Stimulated activated CD4-positive, alpha-beta T cell treated with anti-CD3 and anti-CD28 coated beads, TNF-alpha, amount 100 ng/mL, for 24 hours (primary cell): ENCODE measurements at places on chromosomes 5 and 9.

DNA sequence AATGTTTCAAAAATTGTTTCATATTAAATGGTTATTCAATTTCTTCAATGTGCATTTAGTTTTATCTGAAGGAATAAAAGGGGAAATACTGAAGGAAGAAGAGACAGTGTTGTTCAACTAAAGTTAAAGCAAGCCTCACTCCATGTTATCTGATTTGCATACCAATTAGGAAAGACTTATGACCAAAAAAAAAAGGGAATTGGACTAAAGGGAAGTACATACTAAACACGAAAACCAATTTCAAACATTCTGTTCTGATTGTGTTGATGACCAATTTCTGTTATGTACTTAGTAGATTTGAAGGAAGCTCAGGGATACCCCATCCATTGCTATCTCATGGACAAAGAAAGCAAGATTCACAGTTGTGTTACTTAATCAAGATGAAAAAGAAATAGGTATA, 4.9 kb upstream of the GAPT start:
- DNase-seq, result no peak

DNA sequence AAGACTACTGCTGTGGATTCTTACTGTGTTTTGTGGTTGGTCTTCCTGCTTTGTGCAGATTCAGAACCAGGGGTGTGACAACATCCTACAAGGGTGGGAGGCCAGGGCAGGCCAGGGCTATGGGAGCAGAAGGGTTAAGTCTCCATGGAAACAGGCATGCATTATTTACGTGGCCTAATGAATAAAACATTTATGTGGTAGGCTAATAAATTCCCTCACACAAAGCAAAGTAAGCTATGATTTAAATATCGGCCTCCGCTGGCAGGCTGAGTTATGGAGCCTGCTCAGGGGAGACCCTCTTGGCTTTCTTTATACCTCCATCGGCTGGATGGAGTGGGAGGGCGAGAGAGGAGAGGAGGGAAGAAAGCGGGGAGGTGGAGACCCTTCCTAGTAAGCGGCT, 230.3 kb upstream of the MVB12B start:
- DNase-seq, result no peak

DNA sequence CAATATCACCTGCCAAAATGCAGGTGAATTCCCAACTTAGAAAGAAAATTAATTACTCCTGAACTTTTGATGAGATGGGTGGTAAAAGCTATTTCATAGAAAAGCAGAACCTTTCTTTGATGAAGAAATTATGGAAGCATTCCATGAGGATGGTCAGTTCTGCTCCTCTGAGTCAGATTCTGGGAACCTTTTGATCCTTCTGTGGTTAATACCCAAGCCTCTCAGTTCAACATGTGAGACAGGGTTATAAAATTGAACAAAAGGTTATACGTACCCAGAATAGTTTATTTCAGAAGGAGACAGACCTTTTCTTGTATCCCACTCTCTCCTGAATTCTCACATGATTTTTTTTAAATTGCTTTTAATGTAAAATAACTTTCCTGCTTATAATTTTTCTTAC, 767.6 kb upstream of the ADAMTS16 start:
- DNase-seq, result no peak

GRCh38 chr5:10750909-10751308, 10.1 kb downstream of the DAP start:
- DNase-seq, result no peak

DNA sequence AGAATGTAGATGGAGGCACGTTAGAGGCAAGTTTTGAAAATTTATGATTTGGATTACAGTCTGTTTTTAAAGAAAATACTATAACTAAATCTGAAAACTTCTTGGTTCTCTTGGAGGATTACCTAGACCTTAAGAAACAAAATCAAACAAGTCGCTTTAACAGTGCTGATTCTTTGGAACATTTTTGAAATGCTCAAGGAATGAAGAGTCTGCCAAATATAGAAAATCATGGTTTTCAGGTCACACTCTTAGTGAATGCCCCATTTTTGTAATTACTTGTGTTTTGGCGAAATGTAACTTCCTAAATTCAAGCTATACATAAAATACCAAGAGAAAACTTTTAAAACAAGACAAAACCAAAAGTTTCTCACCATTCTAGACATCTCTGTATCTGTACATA, 93.2 kb downstream of the EQTN start:
- DNase-seq, result no peak

GRCh38 chr9:126877418-126877817, 17.0 kb downstream of the ZBTB34 start:
- no peak for DNase-seq

- no peak for DNase-seq
These were observed 8.4 kb downstream of the IRX2 start for GRCh38 chr5:2742921-2743679.

- DNase-seq, result no peak
These were observed 1.4 kb downstream of the PAX5 start for GRCh38 chr9:37032713-37033112.

DNA sequence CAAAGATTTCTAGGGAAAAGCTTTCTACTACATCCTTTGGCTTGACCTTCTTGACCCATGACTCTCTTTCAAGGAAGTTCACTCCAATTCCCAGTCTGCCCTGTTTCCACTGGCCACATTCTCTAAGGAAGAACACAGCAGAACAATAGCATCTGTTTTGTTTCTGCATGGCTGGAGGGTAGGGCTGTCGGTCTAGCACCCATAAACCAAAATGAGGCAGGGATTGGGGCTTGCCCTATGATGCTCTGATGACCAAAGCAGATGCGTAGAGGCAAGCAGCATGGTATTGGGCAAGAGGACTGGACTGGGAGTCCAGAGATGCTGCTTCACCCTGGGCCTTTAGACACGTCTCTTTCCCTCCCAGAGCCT, 24.1 kb downstream of the GOLGA2 start:
- DNase-seq, result no peak
